ENCODE measurements at places on chromosomes 3 and 15.

DNA sequence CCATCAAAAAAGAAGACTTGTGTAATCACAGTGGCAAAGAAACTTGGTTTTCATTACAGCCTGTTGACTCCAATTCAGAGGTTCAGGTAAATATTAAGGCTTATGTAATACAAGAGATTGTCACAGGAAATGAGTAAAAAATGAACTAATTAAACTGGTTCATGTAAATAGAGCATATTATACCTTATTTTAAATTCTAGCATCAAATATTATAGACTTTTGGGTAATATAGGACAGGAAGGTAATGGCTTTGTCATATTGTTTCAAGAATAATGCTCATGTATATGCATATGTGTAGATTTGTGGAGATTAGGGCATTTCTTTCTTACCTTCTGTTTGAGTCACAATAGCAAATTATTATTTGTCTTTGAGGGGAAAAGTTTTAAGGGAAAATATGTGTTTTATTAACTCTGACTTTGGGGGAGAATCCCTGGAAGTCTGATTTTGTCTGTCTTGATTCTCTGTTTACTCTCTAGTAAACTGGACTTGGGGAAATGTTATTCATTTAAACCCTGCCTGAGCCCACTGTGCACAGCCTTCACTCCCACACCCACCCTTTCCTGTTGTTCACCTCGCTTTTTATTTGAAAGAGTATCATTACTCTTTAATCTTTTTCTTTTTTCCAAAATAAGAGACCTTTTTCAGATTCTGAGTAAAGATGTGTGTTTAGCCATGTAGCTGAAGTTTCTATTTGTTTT lies 43.0 kb downstream of the RASA2 start:
- no peak for DNase-seq

DNA sequence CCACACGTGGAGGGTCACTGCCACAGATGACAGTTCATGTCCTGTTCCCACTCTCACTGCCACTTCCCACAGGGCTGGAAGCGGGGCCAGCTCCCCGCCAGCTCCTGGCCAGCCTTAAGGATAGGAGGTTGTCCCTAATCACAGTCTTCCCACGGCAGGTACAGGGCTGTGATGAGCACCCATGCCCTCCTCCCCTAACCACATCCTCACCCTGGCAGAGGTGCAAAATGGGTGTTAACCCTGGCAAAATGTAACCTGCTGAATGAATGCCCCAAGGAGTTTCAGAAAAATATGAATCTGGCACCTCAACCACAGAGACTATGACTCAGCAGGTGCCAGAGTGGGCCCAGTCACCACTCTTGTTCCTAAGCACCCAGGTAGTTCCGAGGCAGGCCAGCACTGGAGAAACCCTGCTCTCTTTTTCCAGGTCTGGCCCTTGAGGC lies 185.1 kb upstream of the TPM1 start:
- DNase-seq: peak; percentile 74

- peak; percentile 64 for DNase-seq
These were observed 27.1 kb downstream of the CPN2 start for GRCh38 chr3:194323785-194324735.

- DNase-seq: no peak
These were observed 358.2 kb upstream of the FRG2C start for GRCh38 chr3:75305901-75306300.

- DNase-seq: peak; percentile 98
These were observed 3.2 kb downstream of the ZXDC start for GRCh38 chr3:126472277-126473006.

Measured in renal cortical epithelial cell (primary cell).